Skin of body (tissue), 3 donors: ENCODE measurements at places on chromosomes 5 and 9. TPM values are rescaled to one million over a fixed set of nuclear protein-coding genes. Genes with fewer than 3 reads are reported as not detected.

DNA sequence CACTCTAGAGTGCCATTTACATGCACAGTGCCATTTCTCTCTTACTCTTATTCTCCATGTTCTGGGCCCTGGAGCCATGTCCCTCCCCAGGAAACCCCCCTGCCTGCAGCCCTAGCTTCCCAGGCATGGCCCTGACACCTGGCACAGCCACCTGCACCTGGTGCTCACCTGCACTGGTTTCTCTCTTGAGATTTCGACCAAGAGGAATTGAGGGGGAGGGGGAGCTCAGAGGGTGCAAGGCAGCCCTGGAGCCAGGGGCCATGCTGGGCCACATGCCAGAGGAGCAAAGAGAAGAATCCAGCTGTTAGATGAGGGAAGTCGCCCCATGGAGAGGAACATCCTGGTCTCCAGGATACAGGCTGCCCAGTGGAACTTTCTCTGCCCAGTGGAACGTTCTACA lies 65.0 kb upstream of the RAPGEF1 start:
- no peak for DNase-seq

- DNase-seq: no peak
These were observed 289.1 kb upstream of the EDIL3 start for GRCh38 chr5:84673785-84674184.

DNA sequence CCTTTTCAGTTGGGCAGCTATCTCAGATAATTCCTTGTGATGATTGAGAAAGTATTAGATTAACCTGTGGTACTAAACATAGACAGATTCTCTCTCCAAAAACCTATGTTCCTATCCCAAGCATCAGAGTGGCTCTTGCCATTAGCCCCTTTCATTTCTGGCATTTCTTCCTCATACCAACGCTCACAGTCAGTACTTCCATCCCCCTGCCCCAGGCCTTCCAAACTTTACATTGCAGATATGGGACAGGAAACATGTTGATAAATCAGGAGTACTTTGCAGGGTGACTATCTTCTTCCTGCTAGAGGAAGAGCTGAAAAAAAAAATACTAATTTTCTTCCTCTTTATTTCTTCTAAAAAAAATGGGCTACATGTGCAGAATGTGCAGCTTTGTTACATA lies 442.6 kb upstream of the RGMB start:
- DNase-seq: no peak

DNA sequence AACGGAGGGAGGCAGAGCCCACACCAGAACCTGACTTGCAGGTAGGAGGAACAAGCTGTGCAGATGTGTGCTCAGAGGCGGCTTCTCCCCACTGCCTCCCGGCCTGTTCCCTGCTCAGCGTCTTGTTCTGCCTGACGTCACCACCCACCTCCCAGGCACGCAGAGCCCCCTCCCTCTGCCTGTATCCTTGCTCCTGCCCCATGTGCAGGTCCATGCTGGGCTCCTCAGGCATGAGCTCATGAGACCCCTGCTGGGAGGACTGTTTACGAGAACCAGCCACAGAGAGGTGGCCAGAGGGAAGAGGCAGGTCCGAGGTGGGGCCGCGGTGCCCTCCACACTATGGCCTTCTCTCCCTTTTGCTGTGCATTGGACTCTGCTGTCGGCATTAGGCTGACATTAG lies 45.5 kb downstream of the SLC6A3 start:
- DNase-seq: no peak

DNA sequence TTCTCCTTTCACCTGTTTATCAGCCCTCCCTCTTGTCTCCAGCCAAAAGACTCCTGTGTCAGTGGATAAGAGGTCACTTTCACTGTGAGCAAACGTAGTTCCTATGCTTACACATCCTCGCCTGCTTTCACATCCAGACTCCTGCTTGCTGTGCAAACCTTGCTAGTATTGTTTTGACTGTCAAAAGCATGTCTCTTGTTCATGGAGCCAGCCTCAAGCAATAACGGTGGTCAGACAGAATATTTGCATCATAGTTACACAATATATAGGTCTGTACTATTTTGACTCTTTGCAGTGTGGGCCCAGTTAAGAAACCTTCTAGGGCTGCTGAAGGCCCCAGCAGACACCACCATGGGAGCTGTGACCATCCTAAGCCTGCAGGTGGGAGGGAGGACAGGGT lies 420.0 kb downstream of the SEMA5A start:
- no peak for DNase-seq

DNA sequence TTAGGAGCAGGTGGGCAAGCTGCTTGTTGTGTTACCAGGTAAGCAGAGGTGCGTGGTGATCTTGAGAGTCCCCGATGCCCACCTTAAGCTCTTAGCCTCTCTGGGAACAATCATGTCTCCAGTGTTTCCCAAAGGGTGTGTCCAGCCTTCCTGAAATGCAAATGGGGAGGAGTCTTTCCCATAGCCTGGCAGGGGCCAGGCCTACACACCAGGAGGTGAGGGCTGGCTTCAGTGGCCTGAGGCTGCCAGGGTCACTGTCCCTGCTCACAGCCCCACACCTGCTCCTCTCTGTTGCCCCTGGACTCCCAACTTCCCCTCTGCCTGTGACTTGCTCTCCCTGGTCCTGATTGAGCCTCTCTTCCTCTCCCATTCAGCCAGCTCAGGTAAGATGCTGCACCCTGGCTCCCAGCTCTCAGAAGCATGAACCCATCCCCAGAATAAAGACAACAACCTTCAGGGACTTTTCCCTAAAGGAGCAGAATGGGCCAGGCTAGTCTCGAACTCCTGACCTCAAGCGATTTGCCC lies 65.7 kb upstream of the PHYKPL start:
- no peak for DNase-seq

DNA sequence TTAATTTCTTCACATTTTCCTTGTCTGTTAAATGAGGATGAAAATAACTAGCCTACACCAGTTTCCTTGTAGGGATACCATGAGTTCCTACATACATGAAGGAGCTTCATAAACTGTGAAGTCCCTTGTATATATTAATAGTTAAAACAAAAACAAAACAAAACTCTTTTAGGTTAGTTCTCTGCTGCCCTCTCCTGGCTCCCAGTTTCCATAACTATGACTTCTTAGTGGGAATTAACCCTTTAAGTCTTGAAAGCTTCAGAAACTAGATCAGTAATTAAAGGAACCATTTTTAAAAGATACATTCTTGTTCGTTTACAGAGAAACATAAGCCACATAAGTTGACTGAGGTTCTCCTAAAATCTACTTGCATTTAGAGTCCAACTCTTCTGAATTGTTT lies 500.0 kb upstream of the C9orf72 start:
- DNase-seq: peak; percentile 14

DNA sequence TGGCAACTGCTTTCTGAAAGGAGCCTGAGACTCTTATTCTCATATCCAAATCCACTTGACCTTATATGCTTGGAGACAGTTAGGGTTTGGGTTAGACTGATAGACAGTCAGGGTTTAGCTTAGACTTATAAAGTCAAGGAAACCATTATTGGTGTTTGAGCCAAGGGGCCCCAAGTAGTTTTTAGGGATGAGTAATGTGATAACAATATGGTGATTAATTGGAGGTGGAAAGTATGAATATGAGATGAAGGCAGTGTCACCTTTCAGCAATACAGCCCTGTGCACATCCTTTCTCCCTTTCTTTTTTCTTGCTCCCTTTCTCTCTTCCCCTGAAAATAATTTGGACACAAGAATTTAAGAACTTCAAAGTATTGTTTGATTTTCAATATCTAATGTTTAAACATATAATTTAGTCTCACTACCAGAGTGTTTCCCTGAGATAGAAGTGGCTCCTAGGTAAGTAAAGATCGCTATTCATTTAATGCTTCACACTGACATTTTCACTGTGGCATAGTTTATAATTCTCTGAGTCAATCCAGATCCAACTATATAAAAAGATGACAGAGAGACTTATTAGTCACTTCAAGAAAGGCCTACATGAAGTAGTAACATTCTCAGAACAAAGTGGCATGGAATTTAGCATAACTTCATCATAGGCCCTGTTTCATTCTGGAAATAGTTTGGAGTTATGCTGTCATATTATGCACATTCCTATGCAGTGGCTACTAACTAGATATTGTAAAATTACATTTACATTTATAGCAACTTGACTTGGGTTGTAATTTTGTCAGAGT lies 200.8 kb downstream of the CHSY3 start:
- DNase-seq: no peak

- peak; percentile 32 for DNase-seq
These were observed 83.9 kb upstream of the TAS2R1 start for GRCh38 chr5:9713959-9714586.

DNA sequence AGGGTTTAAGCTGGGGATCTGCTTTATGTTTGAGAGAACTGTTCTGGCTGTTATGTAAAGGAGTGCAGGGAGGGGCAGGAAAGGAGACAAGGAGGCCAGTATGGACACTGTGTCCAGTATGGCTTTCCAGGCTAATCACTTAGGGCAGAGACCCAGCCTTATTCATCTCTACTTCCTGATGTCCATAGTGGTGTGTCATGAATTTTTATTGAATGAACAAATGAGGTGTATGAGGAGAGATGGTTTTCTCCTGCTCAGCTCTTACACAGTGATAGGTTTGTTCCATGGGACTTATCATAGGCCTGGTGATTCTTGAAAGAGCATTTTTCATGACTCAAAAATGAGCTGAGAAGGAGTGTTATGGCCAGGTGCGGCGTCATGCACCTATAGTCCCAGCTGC lies 20.5 kb upstream of the FGFR4 start:
- DNase-seq: no peak

The MRPS27 gene
- 46.7 TPM for total RNA-seq

The RNF180 gene
- total RNA-seq: 4.6 TPM
